Naive thymus-derived CD4-positive, alpha-beta T cell (primary cell): ENCODE measurements at places on chromosomes 1 and 21.

- no peak overlapping the region for H3K27ac ChIP-seq
- H3K27me3 ChIP-seq: no peaks in the 10 kb centered on the region
- peak; percentile 60 for DNase-seq
- no peak overlapping the region for H3K4me3 ChIP-seq
Measured at GRCh38 chr1:6440198-6441126, 15.9 kb downstream of the ESPN start.

- H3K27ac ChIP-seq: no peak overlapping the region
- H3K4me1 ChIP-seq: no peaks in the 10 kb centered on the region
- no peak overlapping the region for H3K4me3 ChIP-seq
- no peaks in the 10 kb centered on the region for H3K27me3 ChIP-seq
Measured at GRCh38 chr21:33441489-33442477, 38.0 kb downstream of the TMEM50B start.

GRCh38 chr21:26732432-26733221 lies 112.6 kb downstream of the ADAMTS1 start:
- H3K4me3 ChIP-seq: no peak overlapping the region
- no peak for DNase-seq
- H3K36me3 ChIP-seq: no peaks in the 10 kb centered on the region
- H3K27me3 ChIP-seq: no peaks in the 10 kb centered on the region
- H3K4me1 ChIP-seq: no peaks in the 10 kb centered on the region
- no peak overlapping the region for H3K27ac ChIP-seq

GRCh38 chr21:44291078-44291935 lies 5.6 kb downstream of the AIRE start:
- no peak overlapping the region for H3K27ac ChIP-seq
- H3K4me1 ChIP-seq: peaks cover 16% of the 10 kb centered on the region
- no peaks in the 10 kb centered on the region for H3K27me3 ChIP-seq

DNA sequence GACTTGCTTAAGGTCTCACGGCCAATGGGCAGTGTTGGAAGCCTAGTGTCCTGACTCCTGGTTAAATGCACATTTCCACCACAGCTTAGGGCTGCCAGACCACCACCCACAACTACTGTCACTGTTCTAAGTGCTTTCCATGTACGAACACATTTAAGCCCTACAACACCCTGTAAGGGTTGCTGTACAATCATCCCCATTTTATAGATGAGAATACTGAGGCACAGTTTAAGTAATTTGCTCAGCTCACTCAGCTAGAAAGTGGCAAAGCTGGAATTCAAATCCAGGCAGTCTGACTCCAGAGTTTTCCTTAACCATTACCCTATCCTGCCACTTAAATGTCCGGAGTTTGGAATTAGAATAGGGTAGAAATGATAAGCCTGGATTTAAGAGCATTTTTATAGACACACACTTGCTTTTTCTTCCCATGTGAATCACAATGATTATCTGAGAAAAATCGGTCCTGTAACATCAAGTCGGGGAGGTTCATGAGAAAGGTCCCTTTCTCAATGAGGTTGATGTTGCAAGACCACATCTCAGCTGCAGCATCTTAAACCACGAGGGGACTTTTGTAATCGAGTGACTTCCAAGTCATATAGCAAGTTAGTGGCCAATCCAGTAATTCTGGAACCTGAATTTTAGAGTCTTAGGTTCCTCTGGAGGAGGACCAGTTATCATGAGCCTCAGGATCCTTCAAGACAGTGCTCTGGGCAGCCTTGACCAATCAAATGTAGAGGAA lies 8.6 kb downstream of the E2F2 start:
- H3K27ac ChIP-seq: no peak overlapping the region
- H3K4me3 ChIP-seq: no peak overlapping the region
- DNase-seq: no peak
- H3K4me1 ChIP-seq: peaks cover 36% of the 10 kb centered on the region
- no peaks in the 10 kb centered on the region for H3K36me3 ChIP-seq
- H3K27me3 ChIP-seq: no peaks in the 10 kb centered on the region
